Stimulated activated CD4-positive, alpha-beta T cell treated with anti-CD3 and anti-CD28 coated beads, TNF-alpha, amount 100 ng/mL, for 48 hours (primary cell): ENCODE measurements at places on chromosomes 2 and 18.

DNA sequence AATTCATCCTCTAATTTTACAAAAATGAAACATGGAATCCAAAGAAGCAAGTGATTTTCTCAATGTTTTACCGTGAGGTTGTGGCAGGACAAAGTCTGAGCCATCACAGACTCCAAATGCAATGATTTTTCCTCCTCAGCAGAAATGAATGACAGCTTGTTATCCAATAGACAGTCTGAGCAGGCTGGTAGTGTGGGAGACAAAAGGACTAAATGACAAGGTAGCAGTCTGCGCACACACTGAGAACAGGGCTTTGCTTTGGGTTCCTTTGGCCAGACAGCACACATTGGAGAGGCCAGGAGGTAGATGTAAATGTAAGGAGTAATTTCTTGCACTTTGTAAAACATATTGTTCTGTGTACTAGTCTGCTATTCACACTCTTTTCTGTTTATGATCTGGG is 50.3 kb upstream of the RGPD4 start:
- DNase-seq, result no peak

GRCh38 chr2:160343404-160343803 is 143.3 kb upstream of the ITGB6 start:
- DNase-seq, result no peak

DNA sequence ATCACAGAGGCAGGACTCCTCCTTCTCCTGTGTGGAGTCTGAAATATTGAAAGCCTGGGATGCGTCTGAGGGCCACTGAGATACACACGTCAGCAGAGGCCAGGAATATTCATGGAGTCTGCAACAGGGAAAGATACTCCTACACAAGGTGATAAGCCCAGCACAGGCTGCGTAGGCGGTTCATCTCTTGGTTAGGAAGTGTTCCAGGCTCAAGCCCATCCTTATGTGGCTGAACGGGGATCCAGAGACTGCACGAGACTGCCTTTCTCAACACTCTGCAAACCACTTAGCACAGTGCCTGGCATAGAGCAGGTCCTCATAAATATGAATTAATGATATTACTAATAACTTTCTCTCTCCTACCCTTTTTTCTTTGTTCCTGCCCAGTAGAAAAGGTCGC is 29.2 kb upstream of the AGPS start:
- DNase-seq, result no peak

GRCh38 chr2:8642366-8643068 is 39.3 kb upstream of the ID2 start:
- no peak for DNase-seq

GRCh38 chr2:52918551-52918950 is 849.1 kb upstream of the CHAC2 start:
- no peak for DNase-seq
